H1 (cell line): ENCODE measurements at places on chromosomes 7 and 10. TPM values are rescaled to one million over a fixed set of nuclear protein-coding genes. Genes with fewer than 3 reads are reported as not detected.

- H3K27ac ChIP-seq: no peak overlapping the region
- H3K4me3 ChIP-seq: no peak overlapping the region
- no peaks in the 10 kb centered on the region for H3K27me3 ChIP-seq
These were observed 213.7 kb downstream of the HTR7 start for GRCh38 chr10:90644165-90644564.

GRCh38 chr7:114942446-114943175 lies 20.7 kb downstream of the MDFIC start:
- H3K36me3 ChIP-seq: no peaks in the 10 kb centered on the region
- no peaks in the 10 kb centered on the region for H3K27me3 ChIP-seq
- no peak overlapping the region for H3K4me3 ChIP-seq
- H3K27ac ChIP-seq: no peak overlapping the region
- DNase-seq: no peak

GRCh38 chr10:64112701-64113355 lies 591.6 kb downstream of the REEP3 start:
- no peak overlapping the region for H3K27ac ChIP-seq
- no peak for DNase-seq
- H3K27me3 ChIP-seq: no peaks in the 10 kb centered on the region
- no peak overlapping the region for H3K4me3 ChIP-seq
- H3K36me3 ChIP-seq: no peaks in the 10 kb centered on the region
- H3K4me1 ChIP-seq: no peaks in the 10 kb centered on the region; the same call in 1 of the 2 replicates

- no peak overlapping the region for H3K27ac ChIP-seq
- H3K4me3 ChIP-seq: no peak overlapping the region
- no peaks in the 10 kb centered on the region for H3K36me3 ChIP-seq
- H3K27me3 ChIP-seq: no peaks in the 10 kb centered on the region
- H3K4me1 ChIP-seq: peaks cover 8% of the 10 kb centered on the region
- no peak for DNase-seq
These were observed 58.6 kb upstream of the MKRN1 start for GRCh38 chr7:140537750-140538482.

- no peaks in the 10 kb centered on the region for H3K36me3 ChIP-seq
- no peak overlapping the region for H3K4me3 ChIP-seq
- DNase-seq: no peak
These were observed 28.2 kb upstream of the AKAP9 start for GRCh38 chr7:91912494-91912893.

- no peaks in the 10 kb centered on the region for H3K27me3 ChIP-seq
- no peak for DNase-seq
- H3K4me1 ChIP-seq: peaks cover 15% of the 10 kb centered on the region
These were observed 160.5 kb downstream of the AOAH start for GRCh38 chr7:36563706-36564327.

DNA sequence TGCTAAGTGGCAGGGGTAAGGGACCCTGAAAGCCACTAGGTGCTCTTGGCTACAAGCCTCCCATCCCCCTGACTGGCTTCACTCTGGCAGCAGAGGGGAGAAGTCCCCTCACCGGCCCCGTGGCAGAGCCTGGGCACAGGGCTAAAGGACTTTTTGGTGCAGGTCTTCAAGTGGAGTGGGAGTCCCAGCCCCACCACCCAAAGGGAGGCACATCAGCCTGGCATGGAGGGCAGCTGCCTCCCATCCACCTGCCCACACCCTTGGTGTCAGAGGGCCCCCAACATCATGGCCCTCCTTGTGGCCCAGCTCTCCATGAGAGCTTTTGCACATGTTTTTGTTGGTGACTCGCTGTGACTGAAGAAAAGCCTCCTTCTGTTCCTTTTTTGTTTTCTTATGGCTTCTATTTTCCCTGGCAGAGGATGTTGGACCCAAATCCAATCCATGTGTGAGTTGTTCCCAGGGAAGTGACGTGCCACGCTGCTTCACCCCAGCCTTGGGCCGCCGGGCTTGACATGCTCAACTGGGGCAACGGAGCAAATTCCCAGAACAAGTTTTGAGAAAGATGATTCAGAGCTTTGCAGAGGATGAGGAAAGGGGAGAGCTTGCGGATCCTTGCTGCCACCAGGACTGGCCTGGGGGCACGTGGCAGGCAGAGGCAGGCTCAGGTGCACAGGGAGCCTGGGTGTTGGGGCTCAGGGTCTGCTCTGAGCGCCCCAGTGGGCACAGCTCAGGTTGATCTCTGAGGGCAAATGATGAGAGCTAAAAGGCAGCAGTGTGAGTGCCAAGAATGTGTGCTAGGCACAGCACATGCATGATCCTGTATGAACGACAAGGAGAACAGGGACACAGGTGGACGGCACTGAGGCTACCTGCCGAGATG lies 1.9 kb upstream of the AEBP1 start:
- no peak overlapping the region for H3K27ac ChIP-seq
- no peak overlapping the region for H3K4me3 ChIP-seq
- no peak for DNase-seq
- no peaks in the 10 kb centered on the region for H3K36me3 ChIP-seq

DNA sequence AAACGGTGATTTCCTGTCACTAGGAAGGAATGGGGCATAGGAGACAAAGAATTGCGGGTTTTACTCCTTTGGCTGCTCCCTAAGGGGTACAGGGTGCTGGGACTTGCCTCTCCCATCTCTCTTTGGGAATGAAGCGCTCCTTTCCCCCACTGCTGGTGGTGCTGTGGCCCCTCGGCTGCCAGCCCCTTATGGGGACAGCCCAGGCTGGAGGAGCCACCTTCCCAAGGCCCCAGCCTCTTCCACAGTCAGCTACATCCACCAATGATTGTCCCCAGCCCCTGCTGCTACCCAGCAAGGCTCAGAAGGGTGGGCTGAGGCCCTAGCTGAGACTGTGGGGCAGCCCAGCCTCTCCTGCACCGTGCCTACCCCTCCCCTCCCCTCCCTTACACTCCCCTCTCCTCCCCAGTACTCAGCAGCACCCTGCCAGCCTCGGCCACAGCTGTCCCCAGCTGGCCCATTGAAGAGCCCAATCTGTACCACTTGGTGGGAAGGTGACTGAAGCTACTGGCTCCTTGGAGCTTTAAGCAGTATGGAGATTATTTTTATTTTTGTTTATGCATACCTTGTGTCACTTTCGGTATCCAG lies 19.0 kb downstream of the PRKAG2 start:
- no peak for DNase-seq
- H3K36me3 ChIP-seq: no peaks in the 10 kb centered on the region
- H3K27ac ChIP-seq: no peak overlapping the region

GRCh38 chr10:21234761-21235160 lies 290.7 kb downstream of the SKIDA1 start:
- H3K36me3 ChIP-seq: no peaks in the 10 kb centered on the region
- H3K4me3 ChIP-seq: no peak overlapping the region
- H3K27me3 ChIP-seq: no peaks in the 10 kb centered on the region

DNA sequence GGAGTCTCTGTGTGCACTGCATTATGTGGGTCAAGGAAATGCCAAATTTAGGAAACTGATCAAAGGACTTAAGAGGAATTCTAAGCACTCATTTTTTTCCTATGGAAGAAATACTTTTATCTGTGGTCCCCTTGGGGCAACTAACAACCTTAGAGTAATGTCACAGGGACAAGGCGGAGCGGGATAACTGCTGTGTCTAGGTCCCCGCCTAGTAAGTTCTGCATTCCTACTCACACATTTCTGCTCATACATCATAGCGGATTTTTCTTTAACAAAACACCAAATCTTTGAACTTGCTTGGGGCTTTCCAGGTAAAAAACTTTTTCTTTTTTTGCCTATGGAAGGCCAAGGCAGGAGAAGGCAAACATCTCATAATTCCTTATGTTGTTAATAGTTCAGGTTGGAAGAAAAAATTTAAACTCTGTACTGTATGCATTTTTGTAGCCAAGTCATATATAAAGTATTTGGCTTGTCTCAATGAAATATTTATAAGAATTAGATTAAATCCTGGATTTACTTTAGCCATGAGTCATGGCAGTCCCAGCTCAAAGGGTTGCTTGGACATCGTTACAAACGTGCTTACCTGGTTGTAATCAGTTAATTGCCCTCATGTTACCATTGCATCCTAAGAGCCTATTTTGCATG lies 285.0 kb downstream of the PHTF2 start:
- DNase-seq: no peak
- H3K36me3 ChIP-seq: no peaks in the 10 kb centered on the region
- H3K4me3 ChIP-seq: no peak overlapping the region
- H3K27ac ChIP-seq: no peak overlapping the region

- H3K4me3 ChIP-seq: no peak overlapping the region
- no peak overlapping the region for H3K27ac ChIP-seq
- H3K4me1 ChIP-seq: no peaks in the 10 kb centered on the region
- peaks cover 79% of the 10 kb centered on the region for H3K36me3 ChIP-seq
- no peaks in the 10 kb centered on the region for H3K27me3 ChIP-seq
These were observed 23.6 kb downstream of the MKI67 start for GRCh38 chr10:128102480-128103228.

Gene GHRHR
- 6.1 and 6.5 TPM in 2 replicates for total RNA-seq

Gene NUTM2D
- total RNA-seq: 1.5 and 2.2 TPM in 2 replicates

Gene PLEKHS1
- total RNA-seq: not detected in 2 replicates

Gene RBM20
- 0.29 and 0.63 TPM in 2 replicates for total RNA-seq

Gene IFIT2
- total RNA-seq: 0.35 and 0.40 TPM in 2 replicates

Gene VIPR2
- total RNA-seq: 2.4 and 3.1 TPM in 2 replicates

Gene OR2A14
- not detected in 2 replicates for total RNA-seq
